ENCODE measurements at places on chromosomes 3 and 15. TPM values are rescaled to one million over a fixed set of nuclear protein-coding genes. Genes with fewer than 3 reads are reported as not detected.

Gene CFAP20DC
- 0.17 TPM for total RNA-seq

Gene APOD
- total RNA-seq: 355 TPM

Gene HAPLN3
- 13.4 TPM for total RNA-seq

Gene CHRD
- 16.1 TPM for total RNA-seq

Gene SAMD7
- not detected for total RNA-seq

Gene FBXW12
- total RNA-seq: not detected

DNA sequence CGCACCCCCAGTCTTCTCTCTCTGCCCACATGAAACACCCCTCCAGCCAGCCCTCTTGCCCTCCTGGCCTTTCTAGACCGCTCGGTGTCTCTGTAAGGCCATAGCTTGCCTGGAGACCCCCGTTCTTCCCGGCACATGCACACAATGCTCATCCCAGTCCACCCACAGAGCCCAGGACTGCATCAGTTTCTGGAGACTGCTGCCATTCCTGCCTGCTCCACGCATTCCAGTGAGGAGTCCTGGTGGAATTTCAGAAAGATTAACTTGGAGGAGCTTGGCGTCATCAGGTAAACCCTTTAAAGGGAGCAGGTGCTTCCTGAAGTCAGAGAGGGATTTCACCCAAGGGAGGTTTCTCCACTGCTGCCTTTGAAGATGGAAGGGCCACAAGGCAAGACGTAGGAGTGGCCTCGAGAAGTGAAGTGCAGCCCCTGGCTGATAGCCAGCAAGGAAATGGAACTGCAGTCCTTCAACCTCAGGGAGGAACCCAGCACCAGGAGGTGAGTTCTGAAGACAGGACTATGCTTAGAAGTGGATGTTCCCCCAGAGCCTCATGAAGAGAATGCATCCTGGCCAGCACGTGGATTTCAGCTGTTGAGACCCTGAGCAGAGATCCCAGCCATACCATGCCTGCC, 19.2 kb downstream of the SLC41A3 start:
- DNase-seq: peak; percentile 83

GRCh38 chr3:46213201-46213600, 5.1 kb upstream of the CCR1 start:
- DNase-seq: no peak

GRCh38 chr15:91385311-91385710, 285.3 kb downstream of the SV2B start:
- no peak for DNase-seq

DNA sequence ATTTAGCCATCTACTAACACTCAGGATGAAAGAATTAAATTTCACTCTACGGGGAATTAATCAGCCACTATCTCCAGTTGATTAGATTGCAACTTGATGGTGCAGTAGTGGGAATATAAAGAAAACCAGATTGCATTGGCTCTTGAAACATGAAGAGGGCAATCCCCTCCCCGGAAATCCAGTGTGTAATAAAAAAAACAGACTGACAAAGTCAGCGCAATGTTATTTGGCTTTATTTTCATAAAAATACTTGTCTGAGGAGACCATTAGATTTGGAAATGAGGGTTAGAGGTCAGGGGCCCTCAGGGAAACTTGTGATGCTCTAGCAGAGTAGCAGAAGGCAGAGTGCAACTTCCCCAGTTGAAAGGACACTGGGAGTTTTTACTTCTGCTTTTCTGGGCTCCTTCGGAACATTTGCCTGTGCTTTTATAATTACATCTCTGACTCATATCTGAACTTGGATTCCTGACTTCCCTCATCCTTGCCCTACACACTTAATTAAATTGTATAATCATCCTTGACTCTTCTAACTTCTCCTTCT, 326.8 kb downstream of the TUSC7 start:
- no peak for DNase-seq

DNA sequence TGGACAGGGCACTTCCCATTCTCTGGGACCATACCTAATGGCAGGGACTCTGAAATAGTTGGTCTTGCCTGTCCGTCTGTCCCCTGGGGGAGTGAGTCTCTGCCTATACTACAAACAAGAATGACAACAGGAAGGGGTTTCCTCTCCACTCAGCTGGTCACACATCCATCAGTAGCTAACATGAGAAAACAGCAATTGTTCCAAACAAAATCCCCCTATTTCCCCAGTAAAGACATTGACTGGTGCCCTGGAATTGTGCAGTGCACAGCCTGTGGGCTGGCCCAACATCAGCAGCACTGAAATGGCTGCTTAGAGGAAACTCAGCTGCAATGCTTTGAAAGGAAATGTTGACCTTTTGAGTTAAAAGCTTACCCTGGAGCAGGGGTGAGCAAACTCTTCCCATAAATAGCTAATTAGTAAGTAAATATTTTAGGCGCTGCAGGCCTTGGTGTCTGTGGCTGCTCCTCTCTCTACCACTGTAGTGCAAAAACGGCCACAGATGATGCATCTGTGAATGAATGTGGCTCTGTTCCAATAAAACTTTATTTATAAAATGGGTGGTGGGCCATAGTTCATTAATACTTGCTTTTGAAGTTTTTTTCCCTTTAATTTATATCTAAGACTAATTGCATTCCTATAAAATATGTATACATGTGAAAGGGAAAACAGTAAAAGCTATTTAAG, 174.3 kb downstream of the KLF13 start:
- peak; percentile 77 for DNase-seq

- no peak for DNase-seq
These were observed 108.9 kb downstream of the CCNL1 start for GRCh38 chr3:157051055-157051454.

- DNase-seq: no peak
These were observed 1.2 kb downstream of the CGNL1 start for GRCh38 chr15:57377478-57377847.

GRCh38 chr3:140628606-140629005, 49.3 kb upstream of the TRIM42 start:
- DNase-seq: no peak

- DNase-seq: no peak
These were observed 357.2 kb downstream of the GABRG3 start for GRCh38 chr15:27328186-27328585.

DNA sequence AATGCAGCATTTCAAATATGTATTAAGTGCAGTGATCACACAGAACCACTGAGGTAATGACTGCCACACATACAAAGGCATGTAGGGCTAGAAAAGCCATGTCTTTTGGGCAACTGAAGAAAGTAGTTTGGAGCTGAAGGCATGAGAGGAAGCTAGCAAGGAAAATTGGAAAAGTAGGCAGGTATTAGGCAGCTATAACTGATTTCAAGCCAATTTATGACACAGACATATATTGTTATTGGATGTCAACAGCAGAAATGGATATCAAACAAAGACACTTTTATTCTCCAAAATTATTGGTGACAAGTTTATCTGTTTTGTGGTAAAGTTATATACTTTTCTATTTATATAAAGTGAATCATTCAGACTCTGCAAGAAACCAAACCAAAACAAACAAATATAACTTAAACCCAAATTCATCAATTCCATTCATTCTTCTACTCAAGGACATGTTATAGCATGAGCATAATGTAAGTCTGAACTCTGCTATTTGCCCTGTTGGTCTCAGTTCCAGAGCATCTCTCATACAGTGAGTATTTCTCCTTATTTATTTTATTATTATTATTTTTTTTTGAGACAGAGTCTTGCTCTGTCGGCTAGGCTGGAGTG, 307.4 kb upstream of the COL8A1 start:
- no peak for DNase-seq

DNA sequence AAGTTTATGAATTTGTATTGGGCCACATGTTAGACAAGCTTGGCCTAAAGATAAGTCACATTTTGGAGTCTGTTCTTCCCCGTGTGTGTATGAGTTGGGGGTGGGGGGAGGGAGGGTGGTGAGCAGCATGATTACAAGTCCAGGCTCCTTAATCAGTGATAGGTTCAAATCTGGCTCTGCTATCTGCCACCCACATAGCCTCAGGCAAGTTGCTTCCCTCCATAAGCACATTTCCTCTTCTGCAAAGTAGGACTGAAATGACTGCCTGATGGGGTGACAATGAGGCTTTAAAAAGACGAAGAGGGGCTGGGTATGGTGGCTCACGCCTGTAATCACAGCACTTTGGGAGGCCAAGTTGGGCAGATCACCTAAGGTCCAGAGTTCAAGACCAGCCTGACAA, 1.1 kb upstream of the SPATA12 start:
- no peak for DNase-seq

DNA sequence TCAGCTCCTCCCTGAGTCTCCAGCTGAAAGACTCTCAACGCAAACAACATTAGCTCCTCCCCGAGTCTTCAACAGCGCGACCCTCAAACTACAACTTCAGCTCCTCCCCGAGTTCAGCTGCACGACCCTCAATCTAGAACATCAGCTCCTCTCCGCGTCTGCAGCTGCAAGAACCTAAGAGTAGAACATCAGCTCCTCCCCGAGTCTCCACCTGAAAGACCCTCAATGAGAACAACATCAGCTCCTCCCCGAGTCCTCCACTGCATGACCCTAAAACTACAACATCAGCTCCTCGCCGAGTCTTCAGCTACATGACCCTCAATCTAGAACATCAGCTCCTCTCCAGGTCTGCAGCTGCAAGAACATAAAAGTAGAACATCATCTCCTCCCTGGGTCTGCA, 78.3 kb downstream of the TFRC start:
- peak; percentile 77 for DNase-seq

DNA sequence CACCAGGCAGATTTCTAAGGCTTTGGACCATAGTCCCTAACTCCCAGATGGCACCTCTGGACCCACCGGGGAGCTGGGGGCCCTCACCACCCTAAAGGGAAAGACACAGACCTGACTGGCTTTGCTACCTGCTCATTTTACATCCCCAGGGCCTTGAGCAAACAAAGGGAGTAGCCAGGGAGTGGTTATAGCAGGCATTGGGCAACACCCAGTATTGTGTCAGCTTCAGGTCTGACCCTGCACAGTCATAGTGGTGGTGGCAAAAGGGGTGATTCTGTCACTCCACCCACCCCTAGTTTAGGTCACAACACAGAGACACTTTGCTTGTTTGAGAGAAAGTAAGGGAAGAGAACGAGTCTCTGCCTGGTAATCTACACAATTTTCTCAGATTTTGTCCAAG, 352.5 kb downstream of the DIPK2A start:
- DNase-seq: no peak

DNA sequence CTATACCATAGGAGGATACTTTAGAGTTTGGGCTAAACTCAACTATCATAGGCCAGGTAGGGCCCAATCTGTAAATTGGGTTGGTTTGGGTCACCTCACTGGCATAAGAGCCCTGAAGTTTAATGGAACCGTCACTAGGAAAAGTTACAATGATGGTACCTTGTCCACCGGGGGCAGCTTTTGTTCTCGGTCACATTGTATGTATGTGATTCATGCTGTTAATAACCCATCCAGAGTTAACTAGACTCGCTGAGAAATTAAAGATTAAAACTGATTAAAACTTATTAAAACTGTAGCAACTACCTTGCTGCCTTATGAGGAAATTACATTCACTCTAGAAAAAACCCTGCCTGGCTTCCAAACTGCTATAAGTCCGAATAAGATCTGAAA, 145.0 kb upstream of the TMCO5A start:
- DNase-seq: no peak

DNA sequence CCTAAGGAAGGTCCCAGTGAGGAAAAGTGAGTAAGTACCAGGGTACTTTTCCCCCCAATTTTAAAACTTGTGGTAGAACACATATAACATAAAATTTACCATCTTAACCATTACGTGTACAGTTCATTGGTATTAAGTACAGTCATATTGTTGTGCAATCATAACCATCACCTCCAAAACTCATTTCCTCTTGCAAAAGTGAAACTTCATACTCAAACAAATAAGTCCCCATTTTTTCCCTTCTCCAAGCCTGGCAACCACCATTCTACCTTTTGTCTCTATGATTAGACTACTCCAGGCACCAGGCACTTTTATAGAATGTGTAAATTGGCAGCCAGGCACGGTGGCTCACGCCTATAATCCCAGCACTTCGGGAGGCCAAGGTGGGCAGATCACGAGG, 12.2 kb downstream of the PRC1 start:
- DNase-seq: no peak

- DNase-seq: no peak
These were observed 1.8 kb downstream of the UBE2E1 start for GRCh38 chr3:23807424-23808015.

DNA sequence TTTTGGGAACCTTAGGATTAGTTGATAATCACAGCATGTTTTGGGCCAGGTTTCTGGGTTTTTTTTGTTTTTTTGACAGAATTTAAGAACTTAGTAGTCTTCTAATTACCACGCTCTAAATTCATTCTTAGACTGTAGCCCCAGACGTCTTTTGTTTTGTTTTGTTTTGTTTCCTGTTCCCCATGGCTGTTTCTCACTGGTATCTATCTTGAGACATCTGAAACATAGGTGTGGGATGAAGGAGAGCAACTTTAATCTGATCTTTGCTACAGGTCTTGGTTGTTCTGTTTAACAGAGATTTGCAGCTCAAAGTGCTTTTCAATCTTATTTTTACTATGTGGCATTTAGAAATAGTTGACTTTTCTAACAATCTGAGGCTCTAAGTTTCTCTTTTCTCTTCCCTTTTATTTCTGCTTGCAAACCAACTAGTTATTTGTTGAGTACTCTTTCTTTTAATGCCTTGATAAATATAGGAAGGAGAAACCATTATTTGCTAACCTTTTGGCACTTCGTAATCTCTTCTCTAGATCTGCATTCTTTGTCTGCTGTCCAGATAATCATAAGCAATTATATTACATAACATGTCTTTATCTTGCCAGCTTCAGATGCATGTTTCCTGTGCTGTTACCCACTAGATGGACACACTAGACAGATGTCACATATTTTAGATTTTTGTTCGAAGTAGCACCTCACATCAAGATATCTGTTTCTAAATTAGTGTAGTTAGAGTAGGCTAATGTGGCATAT, 40.9 kb downstream of the FBXL2 start:
- no peak for DNase-seq

GRCh38 chr3:66675366-66675765, 174.5 kb upstream of the LRIG1 start:
- DNase-seq: no peak

DNA sequence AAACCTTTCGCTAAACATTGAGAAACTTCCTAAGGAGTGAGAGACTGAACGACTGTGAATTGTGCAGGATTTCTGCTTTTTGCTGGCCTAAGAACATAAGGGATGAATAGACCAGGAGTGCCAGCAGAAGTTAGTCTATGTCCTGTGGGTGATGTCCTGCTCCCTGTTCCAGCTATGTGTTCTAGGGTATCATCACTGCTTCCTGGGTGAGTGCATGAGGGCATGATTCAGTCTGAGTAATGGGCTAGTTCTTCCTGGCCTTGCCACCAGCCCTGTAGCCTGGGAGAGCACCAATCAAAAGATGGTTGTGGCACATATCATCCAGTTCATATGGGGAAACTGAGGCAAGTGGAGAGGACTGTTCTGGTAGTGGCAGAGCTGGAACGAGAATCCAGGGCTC, 153.9 kb upstream of the TPM1 start:
- no peak for DNase-seq

GRCh38 chr3:14548321-14548729, 8.2 kb upstream of the GRIP2 start:
- no peak for DNase-seq

All from esophagus muscularis mucosa (tissue), 4 donors.